ENCODE measurements at places on chromosomes 4 and X. TPM values are rescaled to one million over a fixed set of nuclear protein-coding genes. Genes with fewer than 3 reads are reported as not detected.

The VEGFC gene
- total RNA-seq, result 0.67 TPM

The PHOX2B gene
- total RNA-seq, result not detected

The P2RY10 gene
- total RNA-seq, result not detected

DNA sequence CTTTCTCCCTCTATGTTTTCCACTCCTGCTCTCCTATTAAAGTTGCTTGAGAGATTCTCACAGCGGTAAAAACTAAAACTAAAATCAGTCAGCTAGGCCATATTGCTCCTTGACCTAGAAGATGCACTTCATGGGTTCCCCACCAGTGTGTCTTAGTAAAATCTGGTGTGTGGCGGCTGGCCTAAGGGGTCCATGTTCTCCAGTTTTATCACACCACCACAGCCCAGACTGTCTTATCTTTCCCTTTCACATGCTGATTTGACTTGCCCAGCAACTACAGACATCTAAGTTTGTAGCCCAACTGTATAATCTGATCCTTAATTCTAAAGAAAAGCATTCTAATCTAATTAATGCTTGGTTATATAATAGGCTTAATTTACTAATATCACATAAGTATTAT is 68.0 kb downstream of the ATP8A1 start:
- no peak for DNase-seq

Data from progenitor cell of endocrine pancreas (in vitro differentiated cells).